Hepatic stellate cell (primary cell): ENCODE measurements at places on chromosomes 2 and 18.

DNA sequence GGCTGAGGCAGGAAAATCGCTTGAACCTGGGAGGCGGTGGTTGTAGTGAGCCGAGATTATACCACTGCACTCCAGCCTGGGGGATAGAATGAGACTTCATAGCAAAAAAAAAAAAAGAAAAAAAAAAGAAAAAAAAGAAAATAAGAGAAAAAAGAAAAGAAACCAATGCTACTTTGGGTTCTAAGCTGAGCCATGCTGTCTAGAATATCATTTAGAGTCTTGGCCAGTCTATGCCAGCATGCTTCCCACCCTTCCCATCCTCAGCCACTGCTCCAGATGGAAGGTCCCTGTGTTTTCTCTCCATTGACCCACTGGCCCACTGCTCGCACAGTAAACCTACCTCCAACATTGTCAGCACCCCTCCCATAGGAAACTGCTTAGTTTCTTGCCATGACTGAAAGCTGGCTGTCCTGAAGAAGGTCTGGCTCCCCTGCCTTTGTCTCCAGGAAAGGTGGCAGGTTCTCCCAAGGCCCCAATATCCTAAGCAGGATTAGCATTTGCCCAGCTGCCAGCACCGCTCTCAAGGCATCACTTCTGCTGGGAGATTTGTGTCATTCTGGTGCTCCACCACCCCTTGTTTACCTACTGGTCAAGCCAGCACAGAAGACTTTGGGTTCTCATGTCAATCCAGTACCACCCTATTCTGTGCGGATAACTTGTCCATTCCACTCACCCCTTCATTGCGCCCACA lies 47.3 kb upstream of the PAPOLG start:
- no peak for DNase-seq

- peak; percentile 52 for DNase-seq
Observed at GRCh38 chr2:238513346-238513745, 86.6 kb downstream of the ASB1 start.

DNA sequence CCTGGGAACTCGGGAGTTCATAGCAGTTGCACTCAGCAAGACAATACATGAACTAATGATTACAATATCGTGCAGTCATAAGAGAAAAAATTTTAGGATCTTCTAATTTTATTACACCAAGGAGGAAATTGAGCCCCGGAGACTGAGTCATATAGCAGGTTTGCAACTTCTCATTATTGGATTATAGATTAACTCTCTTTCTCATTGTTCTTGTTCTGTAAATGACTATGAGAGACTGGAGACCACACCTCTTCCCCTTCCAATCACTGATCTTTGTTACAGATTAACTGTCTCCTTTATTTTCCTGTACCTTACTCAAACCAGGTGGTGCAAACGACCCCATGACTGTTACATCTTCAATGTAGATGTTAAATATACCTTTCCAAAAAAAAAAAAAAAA lies 435.8 kb upstream of the DDX18 start:
- no peak for DNase-seq

GRCh38 chr18:35089382-35089781 lies 48.2 kb downstream of the MAPRE2 start:
- DNase-seq = no peak

DNA sequence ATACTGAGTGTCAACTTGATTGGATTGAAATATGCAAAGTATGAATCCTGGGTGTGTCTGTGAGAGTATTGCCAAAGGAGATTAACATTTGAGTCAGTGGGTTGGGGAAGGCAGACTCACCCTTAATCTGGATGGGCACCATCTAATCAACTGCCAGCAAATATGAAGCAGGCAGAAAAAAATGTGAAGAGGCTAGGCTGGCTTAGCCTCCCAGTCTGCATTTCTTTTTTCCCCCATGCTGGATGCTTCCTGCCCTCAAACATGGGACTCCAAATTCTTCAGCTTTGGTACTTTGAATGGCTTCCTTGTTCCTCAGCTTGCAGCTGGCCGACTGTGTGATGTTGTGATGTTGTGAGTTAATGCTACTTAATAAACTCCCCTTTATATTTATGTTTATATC lies 577.4 kb downstream of the CPS1 start:
- no peak for DNase-seq

- no peak for DNase-seq
Observed at GRCh38 chr2:173972165-173972564, 7.0 kb upstream of the SP3 start.
